IPS-NIHi11 (cell line): ENCODE measurements at places on chromosomes 12 and 14.
A peak's percentile ranks its signal among the peaks of the same experiment; 100 is the strongest.

DNA sequence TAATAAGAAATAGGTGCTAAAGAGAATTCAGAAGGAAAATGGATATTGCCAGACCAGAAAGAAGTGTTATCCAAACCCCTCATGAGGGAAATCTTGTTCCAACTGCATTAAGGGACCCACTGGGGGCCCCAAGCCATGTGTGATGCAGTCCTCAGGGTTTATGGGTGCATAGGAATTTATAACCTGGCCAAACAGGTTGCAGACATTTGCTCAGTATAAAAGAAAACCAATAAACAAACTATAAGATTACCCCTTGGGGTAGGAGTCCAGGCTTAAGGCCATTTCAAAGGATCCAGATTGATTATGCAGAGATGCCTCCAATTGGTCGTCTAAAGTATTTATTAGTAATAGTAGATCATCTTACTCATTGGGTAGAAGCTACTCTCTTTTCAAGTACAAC, 240.9 kb upstream of the DIO3 start:
- no peak for DNase-seq

DNA sequence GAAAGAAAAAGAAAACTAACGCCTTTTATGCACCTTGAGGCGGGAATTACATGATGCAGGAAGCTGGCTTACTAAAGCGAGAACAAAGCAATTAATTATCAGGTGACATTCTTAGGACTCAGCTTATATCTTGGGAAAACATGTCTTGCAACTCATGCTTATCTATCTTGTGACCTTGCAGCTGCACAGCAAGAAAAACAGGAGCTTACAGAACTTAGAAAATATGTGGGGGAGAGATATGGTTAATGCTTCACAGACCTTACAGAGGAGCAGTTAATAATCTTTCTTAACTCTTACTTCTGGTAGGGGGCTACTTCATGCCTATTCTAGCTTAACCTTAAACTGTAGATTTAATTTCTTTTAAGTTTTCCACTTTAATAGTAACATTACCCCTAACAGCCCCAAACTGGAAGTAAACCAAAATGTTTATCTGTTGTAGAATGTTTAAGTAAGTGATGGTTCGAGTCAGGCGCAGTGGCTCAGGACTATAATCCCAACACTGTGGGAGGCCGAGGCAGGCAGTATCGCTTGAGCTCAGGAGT, 13.2 kb upstream of the OR11G2 start:
- DNase-seq: no peak

- no peak for DNase-seq
Observed at GRCh38 chr12:6396031-6396430, 12.1 kb downstream of the LTBR start.

DNA sequence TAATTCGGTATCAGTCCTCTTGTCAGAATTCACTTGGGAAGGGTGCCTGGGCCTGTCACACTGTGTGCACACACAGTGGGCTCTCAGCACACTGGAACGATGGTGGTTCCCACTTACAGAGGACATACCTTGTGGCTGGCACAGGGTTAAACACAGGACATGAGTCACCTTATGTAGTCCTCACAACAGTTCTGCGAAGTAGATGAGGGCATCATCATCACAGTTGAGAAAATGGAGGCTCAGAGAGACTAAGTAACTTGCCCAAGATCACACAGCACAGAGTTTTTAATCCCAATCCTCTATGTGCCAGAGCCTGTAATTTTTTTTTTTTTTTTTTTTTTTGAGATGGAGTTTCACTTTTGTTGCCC, 90.7 kb downstream of the NINJ2 start:
- DNase-seq: no peak

GRCh38 chr12:2680676-2681039, 114.1 kb upstream of the FKBP4 start:
- no peak for DNase-seq

GRCh38 chr14:97543816-97544215, 746.6 kb downstream of the VRK1 start:
- DNase-seq: no peak

DNA sequence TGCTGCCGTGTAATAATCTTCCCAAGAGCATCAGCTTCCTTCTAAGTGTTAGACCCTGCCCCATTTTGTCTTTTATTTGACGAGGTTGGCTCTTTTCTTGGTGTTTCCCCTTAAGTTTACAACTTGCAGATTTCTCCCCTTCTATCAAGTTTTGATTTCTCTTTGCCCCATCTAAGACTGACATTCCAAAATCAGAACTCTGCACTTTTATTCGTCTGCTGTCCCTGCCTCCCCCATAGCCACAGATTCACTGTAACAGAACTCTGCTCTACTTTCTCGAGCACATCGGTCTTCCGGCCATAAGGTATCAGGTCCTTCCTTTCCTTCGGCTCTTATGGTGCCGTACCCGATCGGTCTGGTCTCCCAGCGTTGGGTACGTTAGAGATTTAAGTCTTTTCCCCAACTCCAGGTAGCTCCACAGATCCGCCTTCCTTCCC, 563 bp downstream of the DCP1B start:
- no peak for DNase-seq

DNA sequence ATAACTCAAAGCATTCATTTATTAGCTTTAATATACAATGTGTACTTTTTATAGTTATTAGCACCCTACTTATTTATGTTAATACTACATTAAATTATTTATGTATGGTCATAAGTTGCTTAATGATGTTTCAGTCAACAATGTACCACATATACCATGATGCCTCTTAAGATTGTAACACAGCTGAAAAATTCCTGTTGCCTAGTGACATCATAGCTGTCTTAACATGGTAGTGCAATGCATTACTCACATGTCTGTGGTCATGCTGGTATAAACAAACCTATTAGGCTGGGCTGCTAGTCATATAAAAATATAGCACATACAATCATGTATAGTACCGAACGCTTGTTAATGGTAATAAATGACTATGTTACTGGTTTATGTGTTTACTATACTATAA, 120.4 kb downstream of the ANO6 start:
- DNase-seq: no peak

DNA sequence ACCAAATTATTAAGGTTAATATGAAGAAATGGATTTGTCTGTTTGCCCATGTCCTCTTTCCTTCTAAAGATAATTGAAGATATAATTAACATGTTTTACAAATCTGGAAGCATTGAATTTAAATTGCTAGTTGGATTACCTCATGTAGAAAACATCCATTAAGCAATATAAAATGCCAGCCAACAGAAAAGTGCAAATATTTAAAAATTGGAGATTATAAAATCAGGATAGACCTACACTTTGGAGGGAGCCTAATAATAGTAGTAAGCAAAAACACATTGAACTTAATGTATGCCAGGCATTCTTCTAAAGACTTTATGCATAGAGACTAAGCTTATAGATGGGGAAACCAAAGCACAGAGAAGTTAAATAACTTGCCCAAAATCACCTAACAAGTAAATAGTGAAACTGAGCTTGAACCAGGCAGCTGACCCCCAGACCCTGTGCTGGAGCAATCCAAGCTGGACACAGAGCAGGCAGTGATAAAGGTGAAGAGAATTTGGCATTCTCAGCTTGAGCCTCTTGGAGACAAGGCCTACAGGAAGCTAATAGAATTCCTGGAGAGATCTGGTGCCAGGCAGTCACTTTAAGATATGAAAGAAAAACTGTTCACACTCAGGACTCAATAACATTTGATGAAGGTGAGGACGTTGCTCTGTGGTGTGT, 119.8 kb downstream of the ASCL1 start:
- no peak for DNase-seq

DNA sequence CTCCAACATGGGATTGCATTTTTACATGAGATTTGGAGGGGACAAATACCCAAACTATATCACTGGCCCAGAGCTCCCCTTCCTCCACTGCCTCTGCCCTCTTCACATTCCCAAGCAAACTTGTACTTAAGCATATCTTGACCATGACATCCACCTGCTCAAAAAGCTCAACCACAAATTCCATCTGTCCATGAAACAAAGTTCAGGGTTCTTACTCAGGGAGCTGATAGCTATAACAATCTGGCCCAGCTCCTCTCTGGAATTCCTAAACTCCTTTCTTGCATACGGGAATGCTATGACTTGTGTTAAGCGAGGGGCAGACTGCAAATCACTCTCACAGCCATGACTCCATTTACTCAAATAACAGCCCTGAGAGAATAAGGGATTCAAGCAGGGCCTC, 152.1 kb downstream of the GALC start:
- no peak for DNase-seq

DNA sequence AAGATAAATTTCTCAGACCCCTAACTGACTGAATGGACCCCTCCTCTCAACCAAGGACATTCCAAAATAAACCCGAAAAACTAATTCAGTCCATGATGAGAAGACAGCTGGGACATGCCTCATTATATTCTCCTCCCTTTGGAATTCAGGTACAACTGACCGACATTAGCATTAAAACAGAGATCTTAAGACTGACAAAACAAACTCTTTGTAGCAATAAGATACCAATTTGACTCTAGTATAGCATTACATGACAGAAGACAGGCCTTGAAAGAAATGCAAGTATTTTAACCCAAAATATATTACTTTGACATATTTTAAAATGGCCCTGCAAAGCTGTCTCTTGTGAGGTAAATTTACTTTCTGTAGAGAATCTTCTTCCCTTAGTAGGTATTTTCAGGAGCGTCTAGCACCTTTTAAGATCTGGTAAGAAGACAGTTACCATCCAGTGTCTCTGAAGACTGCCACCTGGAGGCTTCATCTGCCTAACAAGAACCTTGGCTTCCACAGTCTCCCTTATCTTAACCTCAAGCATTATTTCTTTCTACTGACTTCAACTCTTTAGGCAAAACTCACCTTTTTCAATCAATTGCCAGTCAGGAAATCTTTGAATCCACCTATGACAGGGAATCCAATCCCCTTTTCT, 957.5 kb downstream of the SLC6A15 start:
- no peak for DNase-seq

DNA sequence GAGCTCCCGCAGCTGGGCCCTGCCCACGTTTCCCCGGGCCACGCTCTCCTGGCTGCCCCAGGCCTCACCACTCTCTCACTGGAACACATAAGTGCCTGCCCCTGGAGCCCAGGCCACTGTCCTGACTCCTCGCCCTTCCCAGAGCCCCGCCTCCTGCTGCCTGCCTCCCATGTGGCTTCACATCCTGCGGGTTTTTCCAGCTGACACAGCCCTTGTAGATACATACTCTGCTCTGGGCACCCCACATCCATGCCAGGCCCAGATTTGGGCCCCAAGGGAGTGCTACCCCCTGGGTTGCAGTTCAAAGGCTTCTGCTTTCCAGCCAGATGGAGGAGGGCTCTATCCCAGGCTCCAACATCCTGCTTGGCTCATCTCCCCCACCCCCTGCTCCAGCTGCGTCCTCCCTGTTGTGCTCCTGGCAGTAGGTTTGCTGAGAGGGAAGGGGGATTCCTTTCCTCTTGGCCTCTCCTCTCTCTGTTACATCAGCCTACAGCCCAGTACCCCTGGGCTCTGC, 60.1 kb downstream of the TSPAN9 start:
- peak; percentile 46 for DNase-seq

- DNase-seq: no peak
Observed at GRCh38 chr12:92079054-92079385, 66.6 kb downstream of the BTG1 start.

- DNase-seq: no peak
Observed at GRCh38 chr14:22552001-22552826, 36.8 kb downstream of the DAD1 start.

- no peak for DNase-seq
Observed at GRCh38 chr14:54738009-54738408, 164.6 kb downstream of the GCH1 start.

GRCh38 chr12:93938317-93938716, 210.1 kb upstream of the PLXNC1 start:
- no peak for DNase-seq

DNA sequence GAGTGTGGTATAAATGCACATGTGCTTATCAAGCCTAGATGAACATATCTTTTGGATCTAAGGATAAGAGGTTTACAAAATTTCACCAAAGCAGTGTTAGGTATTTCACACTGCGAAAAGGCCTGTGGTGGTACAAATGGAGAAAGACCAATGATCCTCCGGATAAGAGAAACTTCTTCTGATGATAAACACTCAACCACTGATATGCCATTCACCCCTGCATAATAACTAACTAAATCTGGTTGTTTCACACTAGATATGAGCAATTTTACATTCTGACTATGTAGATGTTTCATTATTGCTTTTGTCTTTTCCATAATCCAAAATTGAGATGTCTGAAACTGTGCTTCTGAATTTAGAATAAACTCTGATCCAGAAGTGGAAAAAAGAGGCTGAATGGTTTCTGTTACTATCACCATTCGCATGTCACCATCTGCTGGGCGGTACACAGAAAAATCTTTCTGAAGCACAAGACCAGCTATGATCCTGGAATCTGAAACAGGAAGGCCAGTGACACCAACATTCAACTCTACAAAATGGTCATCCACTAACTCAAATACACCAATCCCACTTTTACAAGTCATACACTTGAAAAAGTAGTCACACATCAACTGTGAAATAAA, 1.3 kb downstream of the BBS10 start:
- no peak for DNase-seq

GRCh38 chr14:80403036-80403435, 191.7 kb upstream of the DIO2 start:
- DNase-seq: no peak

DNA sequence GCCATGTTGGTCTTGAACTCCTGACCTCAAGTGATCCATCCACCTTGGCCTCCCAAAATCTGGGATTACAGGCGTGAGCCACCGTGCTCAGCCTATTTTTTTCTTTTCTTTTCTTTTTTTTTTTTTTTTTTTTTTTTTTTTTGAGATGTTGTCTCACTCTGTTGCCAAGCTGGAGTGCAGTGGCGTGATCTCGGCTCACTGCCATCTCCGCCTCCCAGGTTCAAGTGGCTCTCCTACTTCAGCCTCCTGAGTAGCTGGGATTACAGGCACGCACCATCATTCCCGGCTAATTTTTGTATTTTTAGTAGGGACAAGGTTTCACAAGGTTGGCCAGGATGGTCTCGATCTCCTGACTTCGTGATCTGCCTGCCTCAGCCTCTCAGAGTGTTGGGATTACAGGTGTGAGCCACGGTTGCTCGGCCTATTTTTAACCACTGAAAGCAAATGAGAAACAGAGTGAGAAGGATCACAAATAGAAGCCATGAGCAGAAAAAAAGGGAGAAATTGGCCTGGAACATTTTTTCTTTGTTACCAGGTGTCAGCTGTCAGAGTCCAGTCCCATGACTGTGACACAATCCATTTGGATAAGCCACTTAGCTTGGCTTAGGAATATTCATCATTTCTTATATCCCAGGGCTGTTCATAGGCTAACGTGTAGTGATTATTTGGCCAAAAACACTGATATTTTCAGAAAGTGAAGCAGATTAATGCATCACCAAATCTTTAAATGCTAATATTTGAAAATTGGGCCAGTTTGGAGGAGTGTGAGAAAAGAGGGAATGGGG, 7.9 kb upstream of the NFKBIA start:
- no peak for DNase-seq
